GM20000 (cell line): ENCODE measurements at places on chromosomes 12 and 14.
A peak's percentile ranks its signal among the peaks of the same experiment; 100 is the strongest.

- peak; percentile 67 for DNase-seq
Observed at GRCh38 chr14:65159281-65160062, 57.2 kb upstream of the MAX start.

- DNase-seq: no peak
Observed at GRCh38 chr14:53538316-53538881, 385.3 kb upstream of the DDHD1 start.

DNA sequence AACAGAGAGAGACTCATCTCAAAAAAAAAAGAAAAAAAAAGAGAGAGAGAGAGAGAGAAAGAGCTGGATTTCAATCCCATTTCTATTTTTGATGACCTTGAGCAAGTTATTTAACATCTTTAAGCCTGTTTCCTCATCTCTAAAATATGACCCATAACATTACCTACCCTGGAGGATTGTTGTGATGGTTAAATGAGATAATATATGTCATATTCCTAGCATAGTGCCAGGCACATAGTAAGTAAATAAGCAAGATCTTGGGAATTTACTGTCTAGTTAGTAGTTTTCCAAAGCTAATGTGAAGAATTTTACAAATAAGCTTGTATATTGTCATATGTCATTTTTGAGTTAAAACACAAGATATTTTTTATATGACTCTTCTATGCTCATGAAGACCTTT lies 236.5 kb downstream of the PHLDA1 start:
- no peak for DNase-seq

GRCh38 chr14:61203081-61203753 lies 77.9 kb downstream of the TMEM30B start:
- no peak for DNase-seq

GRCh38 chr14:53147208-53147607 lies 5.9 kb downstream of the DDHD1 start:
- peak; percentile 40 for DNase-seq

- no peak for DNase-seq
Observed at GRCh38 chr14:51999084-51999483, 9.7 kb downstream of the RTRAF start.

DNA sequence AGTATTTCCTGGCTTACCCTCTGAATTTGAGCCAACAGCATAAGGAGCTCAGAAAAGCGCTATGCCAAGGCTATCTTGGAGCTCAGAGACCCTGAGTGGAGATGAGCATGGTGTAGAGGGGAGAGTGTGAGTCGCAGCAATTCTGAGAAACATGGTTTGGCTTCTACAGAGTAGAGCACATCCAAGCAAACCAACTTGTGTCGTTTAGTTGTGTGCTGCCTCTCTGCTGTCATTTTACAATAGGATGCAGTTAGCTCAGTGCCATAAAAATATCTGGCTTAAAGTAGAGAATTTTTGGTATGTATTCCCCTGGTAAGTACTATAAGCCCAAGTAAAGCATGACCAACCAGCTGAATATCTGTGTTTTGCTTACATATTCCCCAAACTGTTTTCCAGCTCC lies 249.2 kb downstream of the TRHDE start:
- DNase-seq: no peak

DNA sequence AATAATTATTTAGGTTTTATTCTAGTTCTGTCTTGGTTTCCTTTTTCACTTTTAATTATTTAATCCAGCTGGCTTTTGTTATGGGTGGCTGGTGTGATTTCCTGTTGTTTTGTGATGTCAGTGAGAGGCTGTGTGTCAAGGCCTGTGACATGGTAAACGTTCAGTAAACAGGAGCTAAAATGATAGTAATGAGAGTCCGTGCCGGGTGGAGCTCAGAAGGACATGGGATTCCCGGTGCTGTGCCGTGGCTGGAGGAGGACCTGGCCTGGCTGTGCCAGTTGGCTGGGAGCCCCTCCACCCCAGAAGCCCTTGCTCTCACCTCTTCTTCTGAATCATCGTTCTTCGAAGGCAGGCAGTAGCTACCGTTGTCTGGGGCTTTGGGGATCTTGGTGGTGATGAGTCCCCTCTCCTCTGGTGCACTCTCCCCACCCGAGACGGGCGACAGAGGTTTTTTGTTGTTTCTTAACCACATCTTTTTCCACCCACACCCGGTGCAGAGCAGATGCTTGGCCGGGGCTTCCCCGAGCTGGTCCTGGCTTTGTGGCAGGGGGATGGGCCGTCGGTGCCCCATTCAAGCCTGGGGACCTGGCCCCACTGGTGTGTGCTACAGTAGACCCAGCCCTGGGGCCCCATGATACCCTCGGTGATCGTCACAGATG lies 29.1 kb downstream of the SH2B3 start:
- DNase-seq: peak; percentile 65

DNA sequence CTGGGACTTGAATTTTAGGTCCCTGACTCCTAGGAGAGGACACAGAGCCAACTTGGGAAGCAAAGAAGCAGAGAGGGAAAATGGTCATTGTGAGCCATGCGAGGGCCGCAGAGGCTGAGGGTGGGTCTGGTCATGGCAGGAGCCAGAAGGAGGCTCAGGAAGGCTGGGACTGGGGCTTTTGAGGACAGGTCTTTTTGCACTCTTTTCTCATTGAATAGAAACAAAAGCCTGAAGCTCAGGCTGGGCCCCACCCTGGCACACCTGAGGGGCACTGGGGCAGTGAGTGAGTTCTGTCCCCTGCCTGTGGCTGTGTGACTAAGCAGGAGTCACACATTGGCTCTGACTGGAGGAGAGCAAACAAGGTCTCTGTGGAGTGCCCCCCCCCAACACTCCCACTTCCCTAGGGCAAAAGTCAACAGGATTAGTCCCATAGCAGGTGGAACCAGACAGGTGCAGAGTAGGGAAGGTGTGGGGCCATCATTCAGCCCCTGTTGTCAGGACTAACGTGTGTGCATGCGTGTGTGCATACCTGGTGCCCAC lies 2.8 kb downstream of the KRT7 start:
- peak; percentile 15 for DNase-seq

- peak; percentile 66 for DNase-seq
Observed at GRCh38 chr12:113161415-113162016, 12.0 kb downstream of the CFAP73 start.

- DNase-seq: no peak
Observed at GRCh38 chr12:95303476-95303875, 85.9 kb downstream of the VEZT start.

DNA sequence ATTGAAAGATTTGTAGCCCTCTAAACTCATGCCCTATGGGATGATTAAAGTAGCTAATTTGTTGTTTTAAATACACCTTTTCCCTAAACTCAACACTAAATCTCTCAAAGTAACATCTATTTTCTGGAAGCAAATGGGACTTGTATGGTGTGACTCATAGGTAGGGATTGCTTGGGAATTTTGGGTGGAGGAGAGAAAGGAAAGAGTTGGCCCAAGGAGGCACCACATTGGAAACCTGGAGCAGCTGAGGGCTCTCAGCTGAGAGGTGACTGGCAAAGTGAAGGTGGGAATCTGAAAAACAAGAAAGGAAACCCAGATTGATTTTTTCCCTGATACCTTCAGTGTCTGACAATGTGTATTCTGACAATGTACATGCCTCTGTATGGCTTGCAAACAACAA lies 114.8 kb upstream of the PRICKLE1 start:
- no peak for DNase-seq

- no peak for DNase-seq
Observed at GRCh38 chr12:93272997-93273396, 104.7 kb upstream of the NUDT4 start.

DNA sequence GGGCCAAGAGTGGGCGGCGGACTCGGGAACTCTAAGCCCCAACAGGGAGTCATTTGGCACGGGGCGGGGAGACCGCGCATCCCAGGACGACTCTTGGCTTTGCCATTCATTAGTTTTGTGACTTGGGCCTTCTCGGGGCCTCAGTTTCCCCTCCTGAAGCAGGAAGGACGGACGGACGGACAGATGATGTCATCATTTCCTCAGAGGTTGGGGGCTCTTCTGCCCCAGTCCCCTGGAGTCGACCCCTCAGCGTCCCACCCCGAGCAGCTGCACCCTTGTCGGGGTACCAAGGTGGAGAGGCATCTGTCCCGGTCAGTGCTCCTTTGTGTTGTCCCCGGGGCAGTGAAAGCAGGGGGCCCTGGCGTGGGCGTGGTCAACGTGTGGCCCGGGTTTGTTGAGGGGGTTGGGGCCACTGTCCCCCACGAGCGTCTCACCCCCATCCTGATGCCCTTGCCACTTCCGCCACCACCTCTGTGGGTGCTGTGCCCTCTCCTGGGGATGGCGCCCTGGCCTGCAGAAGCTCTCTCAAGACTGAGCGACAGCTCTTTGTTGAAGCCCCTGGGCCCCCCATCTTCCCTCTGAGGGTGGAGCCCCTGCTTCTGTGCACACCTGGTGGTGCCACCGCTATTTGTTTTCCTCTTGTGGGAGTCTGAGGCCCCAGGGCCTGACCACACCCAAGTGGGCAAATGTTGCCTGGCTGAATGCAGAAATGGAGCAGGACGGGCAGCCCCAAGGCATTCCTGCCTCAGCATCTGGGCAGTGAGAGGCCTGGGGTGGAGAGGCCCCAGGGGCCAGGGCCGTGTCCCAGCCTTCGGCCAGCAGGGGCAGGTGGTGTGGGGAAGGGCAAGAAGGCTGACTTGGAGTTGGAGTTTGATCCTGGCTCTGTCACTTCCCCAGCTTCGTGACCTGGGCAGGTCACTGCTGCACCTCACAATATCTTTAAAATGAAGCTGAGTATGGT lies 896 bp downstream of the HHIPL1 start:
- DNase-seq: no peak

DNA sequence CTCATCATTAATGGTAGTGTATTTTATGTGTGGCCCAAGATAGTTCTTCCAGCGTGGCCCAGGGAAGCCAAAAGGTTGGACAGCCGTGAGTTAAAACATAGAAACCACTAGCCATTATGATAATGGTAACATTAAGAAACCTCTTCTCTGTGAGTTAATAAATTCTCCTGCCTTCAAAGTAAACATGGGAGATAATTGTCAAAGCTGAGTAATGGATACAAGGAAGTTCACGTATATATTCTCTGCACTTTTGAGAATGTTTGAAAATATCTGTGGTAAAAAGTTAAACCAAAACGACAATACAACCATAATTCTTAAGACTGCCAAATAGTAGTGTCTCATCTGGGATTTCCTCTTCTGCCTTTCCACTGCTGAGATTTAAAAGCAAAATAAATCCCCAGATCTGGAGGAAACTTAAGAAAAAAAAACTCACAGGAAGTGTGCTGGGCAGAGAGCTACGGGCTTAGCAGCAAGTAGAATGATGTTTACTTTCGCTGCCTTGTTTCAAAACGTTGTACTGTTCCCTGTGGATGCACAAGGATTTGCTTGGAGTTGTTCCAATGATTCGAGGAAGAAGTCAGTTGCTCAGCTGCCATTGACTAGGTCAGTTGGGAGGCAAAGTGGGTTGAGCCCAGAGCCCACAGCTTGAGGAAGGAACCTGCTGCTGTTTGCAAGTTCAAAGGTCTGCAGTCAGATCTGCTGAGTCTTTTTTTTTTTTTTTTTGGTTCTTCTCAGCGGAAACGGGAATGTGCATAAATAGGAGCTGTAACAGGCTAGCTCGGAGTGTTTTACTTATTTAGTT lies 1.7 kb downstream of the TPCN1 start:
- no peak for DNase-seq

DNA sequence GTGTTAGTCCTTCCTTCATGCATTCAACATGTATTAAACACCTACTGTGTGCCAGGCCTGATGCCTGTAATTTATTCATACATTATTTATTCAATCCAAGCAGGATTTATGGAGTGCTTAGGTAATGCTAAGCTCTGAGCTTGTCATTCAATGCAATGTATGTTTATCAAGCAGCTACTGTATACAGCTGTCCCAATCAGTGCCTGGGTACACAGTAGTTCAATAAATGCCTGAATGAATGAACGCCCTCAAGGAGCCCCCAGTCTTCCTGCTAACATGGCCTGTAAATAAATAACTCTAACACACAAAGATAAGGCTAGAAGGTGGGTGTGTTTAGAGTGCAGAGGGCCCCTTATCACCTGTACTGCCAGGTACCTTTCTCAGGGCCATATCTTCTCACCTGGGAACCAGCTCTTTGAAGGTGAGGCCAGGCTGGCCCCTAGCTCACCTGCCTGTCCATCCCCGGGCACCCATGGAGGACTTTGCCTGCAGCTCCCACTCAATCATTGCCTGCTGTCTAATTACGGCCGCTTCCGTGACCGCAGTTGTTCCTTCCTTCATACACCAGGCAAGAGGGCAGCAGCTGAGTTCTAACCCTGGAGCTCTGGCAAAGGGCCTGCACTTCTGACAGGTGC lies 20.0 kb upstream of the KDM2B start:
- no peak for DNase-seq

DNA sequence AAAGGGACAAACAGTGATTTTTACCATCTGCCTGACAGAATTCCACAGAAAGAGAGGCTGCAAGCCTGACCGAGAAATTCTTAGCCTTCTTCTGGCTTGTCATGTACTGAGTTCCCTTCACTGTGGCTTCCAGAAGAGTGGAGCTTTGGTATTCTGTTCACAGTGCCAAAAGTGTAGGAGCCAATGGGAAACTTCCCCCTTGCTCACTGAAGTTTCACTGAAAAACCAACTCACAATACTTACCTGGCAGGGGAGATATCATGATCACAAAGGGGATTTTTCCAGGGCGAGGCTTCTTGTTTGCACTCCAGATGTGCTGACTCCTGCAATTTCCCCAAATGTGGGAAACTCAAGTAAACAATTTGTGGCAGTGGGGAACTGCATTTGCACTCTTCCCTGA lies 31.7 kb upstream of the MMP19 start:
- DNase-seq: no peak
